ENCODE measurements at places on chromosomes 2 and 18.

DNA sequence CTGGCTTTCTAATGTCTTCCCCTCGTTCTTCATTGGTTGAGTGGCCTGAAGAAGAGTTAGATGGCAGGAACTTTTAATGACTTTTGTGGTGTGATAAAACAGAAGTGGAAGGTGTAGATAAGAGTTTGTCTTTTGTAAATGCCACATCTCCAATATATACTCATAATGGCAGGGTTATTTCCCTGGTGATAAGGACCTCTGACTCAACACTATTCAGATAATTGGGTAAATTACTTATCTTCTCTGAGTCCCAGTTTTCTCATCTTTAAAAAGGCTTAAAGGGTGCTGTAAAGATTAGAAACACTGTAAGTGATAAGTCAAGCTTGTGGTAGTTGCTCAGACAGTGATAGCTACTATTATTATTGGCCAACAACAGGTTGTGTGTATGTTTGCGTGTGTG is 9.5 kb downstream of the KLHL14 start:
- no peak for DNase-seq

GRCh38 chr2:136122661-136123060 is 4.7 kb upstream of the CXCR4 start:
- no peak for DNase-seq

DNA sequence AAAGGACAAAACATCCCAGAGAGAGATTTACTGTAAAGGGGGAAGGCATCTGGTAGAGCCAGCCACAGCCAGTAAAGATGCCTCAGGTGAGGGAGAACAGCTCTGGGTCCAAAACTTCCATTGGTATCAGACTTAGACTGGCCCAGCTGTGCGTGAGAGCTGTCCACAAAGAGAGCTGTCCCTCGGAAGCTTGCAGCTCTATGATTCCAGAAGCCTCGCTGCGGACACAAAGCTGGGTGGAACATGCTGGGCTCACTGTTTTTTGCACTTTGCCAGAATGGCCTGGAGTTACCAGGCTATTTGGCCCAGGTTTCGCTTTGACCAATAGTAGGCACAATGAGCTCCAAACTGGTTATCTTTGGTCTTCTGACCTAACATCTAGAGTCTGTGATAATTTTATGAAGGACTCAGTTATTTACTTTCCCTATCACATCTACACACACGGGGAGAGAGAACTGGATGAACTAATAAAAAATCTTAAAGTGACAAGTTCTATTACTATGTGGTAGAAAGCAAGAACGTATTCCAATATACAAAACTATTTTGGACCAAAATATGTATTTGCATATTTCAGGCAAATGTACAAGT is 101.9 kb downstream of the DNER start:
- DNase-seq, result no peak

- DNase-seq, result no peak
Observed at GRCh38 chr2:129806990-129807389, 172.5 kb upstream of the RAB6C start.

DNA sequence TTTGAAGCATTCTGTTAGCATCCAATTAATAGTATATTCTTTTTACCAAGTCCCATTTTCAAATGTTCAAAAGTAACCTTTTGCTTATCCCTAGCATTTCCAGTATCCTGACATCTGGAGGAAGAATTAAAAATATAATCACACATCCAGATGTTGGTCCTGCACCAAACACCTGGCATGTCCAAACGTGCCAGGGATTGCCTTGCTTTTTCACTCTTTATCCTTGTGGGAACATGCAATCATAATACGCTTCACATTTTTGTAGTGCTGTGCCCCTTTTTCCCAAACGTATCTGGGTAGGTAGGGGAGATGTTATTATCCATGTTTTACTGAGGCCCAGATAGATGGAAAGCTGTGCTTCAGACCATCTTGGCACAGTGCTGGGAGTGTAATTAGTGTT is 133.0 kb downstream of the TPGS2 start:
- DNase-seq, result no peak

DNA sequence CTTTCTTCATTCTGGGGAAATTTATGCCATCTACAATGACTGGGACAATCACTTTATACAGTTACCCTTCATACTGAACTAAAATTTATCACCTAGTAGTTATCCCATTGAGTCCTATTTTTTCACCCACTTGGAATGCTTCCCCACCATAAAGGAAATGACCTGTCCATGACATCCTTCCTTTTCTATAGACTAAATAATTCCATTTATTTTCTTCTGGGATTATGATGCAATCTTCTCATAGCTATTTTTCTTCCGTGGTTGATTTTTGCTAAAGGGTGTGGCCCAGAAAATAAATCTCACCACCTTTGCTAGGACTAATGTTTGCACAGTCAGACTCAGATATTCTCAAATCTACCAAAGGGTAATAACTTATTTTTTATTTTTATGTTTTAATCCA is 186.1 kb upstream of the NRXN1 start:
- no peak for DNase-seq

DNA sequence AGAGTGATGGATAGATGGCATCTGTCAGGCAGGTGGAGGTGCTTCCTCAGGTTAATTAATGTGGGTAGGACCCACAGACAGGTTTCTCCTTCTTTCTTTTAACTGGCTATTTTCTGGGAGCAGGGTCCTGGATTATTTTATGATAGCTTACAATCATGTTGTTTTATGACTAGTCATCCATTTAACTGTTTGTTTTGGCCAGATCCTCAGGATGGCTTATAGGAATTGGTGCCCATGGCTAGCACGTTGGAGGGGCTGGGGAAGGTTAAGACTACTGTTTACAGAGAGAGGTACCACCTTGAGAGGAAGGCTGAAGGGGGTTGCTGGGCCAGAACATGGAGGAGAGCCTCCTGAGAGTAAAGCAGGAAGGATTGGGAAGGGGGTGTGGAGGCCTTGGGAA is 78.0 kb upstream of the MGAT5 start:
- DNase-seq, result no peak

DNA sequence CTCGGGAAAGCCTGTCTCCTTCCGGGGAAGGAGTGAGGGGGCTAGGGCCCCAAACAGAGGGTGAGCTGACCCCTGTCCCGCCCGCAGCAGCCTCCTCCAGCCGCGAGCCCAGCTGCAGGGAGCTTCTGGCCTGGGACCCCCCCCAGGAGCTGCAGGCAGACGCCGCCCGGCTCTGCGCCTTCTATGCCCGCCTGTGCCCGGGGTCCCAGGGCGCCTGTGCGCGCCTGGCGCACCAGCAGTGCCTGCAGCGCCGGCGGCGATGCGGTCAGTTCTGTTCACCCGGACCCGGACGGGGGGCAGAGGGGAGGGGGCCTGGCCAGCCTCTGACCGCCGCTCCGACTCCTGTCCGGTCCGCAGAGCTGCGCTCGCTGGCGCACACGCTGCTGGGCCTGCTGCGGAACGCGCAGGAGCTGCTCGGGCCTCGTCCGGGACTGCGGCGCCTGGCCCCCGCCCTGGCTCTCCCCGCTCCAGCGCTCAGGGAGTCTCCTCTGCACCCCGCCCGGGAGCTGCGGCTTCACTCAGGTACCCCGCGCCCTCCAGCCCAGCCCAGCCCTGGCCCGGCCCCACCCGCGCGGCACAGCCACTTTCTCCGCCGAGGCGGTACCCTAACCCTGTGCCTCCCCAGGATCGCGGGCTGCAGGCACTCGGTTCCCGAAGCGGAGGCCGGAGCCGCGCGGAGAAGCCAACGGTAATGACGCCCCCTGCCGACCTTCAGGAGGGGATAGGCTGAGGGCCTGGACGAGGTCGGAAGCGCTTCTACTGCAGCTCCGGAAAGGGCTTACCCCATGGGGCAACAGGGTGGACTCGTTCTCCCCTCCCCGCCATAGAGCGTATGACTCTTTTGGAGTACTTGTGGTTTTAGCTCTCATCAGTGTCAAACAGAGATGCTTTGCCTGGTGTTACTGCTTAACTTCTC is 2.0 kb upstream of the CHRND start:
- peak; percentile 44 for DNase-seq

GRCh38 chr2:137896467-137896866 is 67.8 kb upstream of the HNMT start:
- no peak for DNase-seq

GRCh38 chr2:127810156-127810618 is 784 bp downstream of the WDR33 start:
- DNase-seq, result peak; percentile 19

DNA sequence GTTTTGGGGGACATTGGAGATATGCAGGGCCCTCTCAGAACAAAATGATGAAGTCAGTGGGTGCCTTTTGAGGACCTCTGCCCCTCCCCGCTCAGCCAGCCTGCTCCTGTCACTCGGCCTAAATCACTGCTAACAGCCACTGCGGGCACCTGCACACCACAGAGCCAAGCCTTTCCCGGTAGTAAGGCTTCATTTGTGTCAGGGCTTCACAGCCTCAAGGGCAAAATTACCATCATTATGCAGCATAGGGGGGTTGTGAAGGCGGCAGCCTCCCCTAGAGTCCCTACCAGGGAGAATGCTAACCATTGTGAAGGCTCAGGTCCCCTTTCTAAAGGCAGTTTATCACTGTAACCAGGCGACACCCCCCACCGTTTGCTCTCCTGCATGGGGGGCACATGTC is 519.8 kb upstream of the MYT1L start:
- no peak for DNase-seq

GRCh38 chr2:3279236-3279960 is 98.2 kb downstream of the EIPR1 start:
- DNase-seq, result no peak

DNA sequence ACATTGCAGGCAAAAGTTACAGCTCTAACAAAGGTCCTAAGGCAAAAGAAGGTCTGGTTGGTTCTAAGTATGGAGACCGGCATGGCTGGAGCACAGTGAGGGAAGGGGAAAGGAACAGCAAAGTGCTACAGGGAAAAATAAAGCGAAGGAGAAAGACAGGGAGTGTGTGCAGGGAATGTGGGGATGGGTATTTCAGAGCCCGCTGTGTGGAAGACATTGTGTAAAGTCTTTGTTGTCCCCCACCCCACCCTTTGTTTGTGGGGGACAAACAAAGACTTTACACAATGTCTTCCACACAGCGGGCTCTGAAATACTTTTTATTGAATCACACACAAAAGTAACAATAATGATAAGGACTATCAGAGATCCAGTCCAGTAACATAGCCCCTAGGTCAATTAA is 28.9 kb upstream of the C2orf15 start:
- no peak for DNase-seq

DNA sequence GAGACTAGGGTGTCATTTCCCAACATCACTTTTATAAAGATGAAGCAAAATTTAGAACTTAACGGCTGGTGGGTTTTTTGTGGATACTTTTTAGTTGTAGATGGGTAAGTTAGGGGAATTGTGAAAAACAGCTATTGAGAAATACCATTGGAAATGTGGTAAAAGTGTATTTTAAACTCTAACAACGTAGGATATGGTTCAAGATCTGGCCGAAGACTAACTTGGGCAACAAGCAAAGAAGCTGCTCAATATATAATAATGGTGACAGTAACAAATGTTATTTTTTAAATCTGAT is 1.6 kb downstream of the DNAH7 start:
- DNase-seq, result no peak

DNA sequence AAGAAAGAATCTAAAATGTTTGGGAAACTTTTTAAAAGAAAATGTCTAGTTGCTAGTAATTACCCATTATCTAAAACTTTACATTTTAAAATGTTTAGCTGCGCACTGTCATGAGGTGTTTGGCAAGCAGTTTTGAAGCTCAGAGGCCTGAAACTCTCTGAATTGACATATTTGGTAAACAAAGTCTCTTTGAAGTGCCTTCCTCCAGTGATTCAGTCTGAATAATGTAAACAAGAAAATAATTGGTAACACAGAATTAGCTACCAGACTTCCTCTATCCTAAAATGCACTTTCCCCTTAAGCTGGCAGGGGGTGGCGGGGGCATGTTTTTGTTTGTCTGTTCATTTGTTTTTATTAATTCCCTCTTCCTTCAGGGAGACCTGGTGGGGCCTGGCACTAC is 61.4 kb downstream of the WDR75 start:
- DNase-seq, result no peak
